ENCODE measurements at places on chromosomes 4 and X. TPM values are rescaled to one million over a fixed set of nuclear protein-coding genes. Genes with fewer than 3 reads are reported as not detected.
A peak's percentile ranks its signal among the peaks of the same experiment; 100 is the strongest.

The GAGE13 gene
- not detected for total RNA-seq

DNA sequence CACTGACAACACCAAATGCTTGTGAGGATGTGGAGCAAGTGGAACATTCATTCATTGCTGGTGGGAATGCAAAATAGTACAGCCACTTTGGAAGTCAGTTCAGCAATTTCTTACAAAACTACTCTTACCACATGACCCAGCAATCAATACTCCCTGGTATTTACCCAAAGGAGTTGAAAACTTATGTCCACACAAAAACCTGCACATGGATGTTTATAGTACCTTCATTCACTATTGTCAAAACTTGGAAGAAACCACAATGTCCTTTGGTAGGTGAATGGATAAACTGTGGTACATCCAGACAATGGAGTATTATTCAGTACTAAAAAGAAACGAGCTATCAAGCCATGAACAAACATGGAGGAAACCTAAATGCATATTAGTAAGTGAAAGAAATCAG lies 27.5 kb downstream of the HUWE1 start:
- no peak for DNase-seq

The LANCL3 gene
- 0.12 TPM for total RNA-seq

GRCh38 chrX:130563476-130563875 lies 161.7 kb downstream of the RBMX2 start:
- no peak for DNase-seq

DNA sequence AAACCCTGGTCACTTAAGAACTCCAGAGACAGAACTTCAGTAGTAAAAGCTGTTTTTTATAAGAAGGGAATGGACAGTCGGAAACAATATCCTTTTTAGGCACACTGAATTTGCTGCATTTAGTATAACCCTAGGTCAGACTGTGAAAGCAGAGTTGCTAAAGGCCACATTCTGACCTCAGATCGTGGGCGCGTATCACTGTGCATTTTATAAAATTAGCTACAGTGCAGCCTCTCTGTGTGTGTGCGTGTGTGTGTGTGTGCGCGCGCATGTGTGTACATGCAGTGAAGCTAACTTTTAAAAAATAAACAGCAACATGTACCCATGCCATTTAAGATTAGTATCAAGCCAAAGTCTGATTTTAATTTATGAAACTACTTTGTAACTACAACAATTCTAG lies 8.0 kb downstream of the ZNF827 start:
- no peak for DNase-seq

- DNase-seq = peak; percentile 81
Measured at GRCh38 chrX:30283456-30284200, 25.6 kb downstream of the NR0B1 start.

GRCh38 chrX:21885568-21885967 lies 29.8 kb downstream of the YY2 start:
- no peak for DNase-seq
